AG10803 (cell line): ENCODE measurements at places on chromosomes 11 and 22.
A peak's percentile ranks its signal among the peaks of the same experiment; 100 is the strongest.

DNA sequence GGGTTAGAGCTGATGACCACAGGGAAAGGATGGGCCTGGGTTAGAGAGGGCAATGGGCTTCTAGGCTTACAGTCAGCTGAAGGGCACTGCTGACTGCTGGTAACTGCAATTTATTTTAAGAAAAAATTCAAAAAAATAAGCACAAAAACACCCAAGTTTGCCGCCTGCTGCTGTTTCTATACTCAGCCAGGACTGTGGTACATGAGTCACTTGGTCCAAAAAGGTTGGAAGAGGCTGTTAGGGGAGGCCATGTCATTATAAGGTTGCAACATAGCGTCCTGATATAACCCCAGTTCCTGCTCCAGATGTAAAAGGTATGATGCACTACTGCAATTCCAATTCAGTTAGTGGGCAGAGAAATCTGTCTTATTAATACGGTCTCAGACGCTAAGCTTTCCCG, 98.9 kb downstream of the ETS1 start:
- DNase-seq = peak; percentile 98

GRCh38 chr22:43343262-43343669, at the start of gene SCUBE1:
Gene SCUBE1, minus strand, starts transcription at chr22:43343372. Its CDS starts 111 bp downstream, at chr22:43343261.
- DNase-seq = no peak

DNA sequence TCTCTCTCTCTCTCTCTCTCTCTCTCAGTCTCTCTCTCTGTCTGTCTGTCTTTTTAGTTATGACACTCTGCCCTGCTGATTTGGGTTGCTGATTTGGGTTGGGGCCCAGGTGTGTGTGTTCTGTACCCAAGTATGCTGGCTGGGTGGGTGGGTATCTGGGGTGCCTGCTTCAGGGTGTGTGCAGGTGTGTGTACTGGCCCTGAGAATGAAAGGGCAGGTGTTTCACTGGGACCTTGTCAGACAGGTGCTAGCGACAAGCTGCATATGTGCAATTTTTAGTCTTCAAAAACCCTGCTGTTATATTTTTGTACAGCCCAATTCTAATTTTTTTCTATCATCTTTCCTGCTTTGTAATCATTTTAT, 943 bp downstream of the CSF2RB start:
- no peak for DNase-seq

DNA sequence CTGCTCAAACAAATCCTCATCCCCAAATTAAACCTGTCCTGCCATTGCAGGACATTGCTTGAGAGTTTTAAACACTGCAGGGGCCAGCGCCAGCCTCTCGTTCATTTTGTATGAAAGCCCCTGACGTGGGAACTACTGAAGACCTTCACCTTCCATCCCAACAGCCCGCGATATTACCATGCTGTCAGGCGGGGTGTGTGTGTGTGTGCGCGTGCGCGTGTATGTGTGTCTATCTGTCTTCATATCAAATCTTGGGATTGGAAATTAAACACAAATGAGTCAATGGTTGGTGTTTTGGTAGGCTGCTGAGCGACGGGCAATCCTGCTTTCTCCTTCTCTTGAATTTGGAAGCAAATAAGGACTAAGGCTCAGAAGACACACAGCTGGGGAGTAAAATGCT, 776.9 kb downstream of the TBC1D22A start:
- no peak for DNase-seq

- DNase-seq = no peak
Measured at GRCh38 chr11:12711496-12711895, 37.3 kb downstream of the TEAD1 start.
